Dorsolateral prefrontal cortex (tissue), 122 donors: ENCODE measurements at places on chromosomes 4 and X. TPM values are rescaled to one million over a fixed set of nuclear protein-coding genes. Genes with fewer than 3 reads are reported as not detected.

Gene XK
- 11.2 TPM for total RNA-seq

- DNase-seq = no peak
These were observed 12.0 kb downstream of the PBDC1 start for GRCh38 chrX:76184891-76185290.

DNA sequence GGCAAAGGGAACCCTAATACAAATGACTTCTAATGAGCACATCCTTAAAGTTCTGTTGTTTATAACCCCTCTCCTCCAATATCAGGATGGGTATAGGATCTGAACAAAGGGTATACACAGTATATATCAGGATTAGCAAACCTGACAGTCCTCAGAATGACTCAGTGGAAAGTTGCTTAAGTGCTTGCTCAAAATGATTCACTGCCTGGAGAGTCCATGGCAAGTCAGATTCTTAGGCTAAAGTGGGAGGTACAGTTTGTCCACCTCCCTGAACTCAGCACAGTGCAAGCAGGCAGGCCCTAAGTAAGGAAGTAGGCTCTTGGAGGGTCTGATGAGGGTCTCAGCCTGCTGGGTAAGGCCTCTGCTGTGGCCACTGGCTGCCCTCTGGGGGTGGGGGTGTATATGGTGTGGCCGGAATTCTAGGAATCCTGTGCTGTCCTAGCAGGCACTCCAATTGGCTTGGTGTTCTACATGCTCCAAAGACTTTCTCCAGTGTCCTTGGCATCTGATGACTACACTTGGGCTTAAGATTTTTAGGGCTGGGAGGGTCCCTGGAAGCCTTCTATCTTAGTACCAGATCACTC, 54.3 kb downstream of the CHRDL1 start:
- DNase-seq = no peak

- no peak for DNase-seq
These were observed 270.2 kb downstream of the PAPSS1 start for GRCh38 chr4:107449611-107450369.

DNA sequence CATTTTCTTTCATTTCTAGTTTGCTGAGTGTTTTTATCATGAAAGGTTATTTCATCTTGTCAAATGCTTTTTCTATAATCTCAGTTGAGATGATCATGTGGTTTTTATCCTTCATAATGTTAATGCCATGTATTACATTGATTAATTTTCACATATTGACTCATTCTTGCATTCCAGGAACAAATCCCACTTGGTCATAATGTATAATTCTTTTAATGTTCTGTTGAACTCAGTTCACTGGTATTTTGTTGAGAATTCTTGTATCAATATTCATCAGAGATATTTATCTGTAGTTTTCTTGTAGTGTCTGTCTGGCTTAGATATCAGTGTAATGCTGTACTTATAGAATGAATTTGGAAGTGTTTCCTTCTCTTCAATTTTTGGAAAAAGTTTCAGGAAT, 16.7 kb upstream of the LHFPL1 start:
- DNase-seq = no peak

GRCh38 chr4:156528216-156528615, 443.4 kb downstream of the PDGFC start:
- no peak for DNase-seq

DNA sequence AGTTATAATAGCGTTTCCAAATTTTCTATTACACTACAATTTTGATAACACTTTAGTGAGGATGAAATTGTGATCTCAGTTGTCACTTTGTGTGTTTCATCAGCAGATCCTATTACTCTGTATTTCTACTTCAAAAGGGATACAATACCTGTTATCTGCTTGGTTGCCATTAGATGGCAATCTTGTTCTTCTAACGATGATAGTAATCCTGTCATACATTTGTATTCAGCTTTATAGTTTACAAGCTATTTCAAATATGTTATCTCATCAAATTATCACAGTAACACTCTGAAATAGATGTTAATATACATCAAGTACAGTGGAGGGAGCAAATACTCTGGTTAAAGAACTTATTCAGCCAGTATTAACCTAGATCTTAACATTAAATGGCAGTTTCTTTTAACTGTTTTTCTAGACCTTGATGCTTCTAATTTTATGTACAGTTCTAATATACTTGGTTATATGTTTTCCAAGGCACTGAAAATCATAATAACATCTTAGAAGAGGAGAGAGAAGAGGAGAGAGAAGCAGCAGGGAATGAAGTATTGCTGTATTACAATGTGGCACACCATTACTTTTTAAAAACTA, 292.0 kb downstream of the CCSER1 start:
- no peak for DNase-seq

DNA sequence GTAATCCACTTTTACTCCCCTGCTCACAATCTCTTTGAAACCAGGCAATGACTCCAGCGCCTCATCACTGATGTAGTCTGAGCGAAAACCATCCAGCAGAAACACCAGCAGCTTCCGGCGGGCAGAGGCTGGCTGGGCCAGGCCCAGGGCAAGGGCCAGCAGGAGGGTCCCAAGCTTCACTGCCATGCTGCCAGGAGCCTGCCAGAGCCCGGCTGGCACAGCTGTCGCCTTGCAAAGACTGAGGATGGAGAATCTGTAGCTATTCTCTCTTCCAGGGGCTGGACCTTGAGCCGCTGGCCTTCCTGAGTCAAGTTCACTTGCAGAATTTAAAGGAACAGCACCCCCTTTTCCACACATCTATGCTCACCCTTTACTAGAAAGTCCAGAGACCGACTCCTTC, at the start of gene ENPP6:
TSS of gene ENPP6 (minus strand) at position 240 of the 400 bp plus-strand sequence. CDS start at position 186, 54 bp downstream.
- no peak for DNase-seq

GRCh38 chr4:89712827-89713226, 124.1 kb downstream of the SNCA start:
- no peak for DNase-seq

DNA sequence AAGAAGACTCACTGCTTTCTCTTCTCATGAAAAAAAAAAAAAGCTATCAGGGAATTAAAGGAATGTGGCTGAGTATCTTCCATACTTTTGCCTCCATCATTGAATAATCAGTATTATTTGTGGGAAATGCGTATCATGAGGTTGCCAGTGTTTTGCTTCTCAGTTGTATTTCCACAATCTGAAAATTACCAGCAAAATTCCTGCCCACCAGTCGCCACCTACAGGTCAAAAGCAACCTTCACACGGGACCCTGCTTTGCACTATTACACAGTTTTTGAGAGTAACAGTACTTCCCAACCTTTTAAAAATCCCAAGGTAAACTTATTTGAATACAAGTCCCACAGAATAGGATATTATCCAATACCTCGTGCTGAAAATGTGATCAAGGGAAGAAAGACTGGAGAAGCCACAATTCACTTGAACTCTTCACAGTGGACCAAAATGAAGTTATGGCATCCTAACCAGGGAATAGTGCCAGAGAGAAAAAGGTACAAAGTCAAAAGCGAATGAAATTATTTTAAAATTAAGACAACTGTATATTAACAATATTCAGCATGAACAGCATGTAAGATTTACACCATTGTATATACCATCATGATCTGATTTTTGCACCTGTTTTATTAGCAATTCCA, 30.4 kb downstream of the PGRMC1 start:
- DNase-seq = no peak
